Pancreas (tissue), 10 donors: ENCODE measurements at places on chromosomes 12 and 14.

- DNase-seq, result no peak
Observed at GRCh38 chr14:22210026-22210425, 379.0 kb downstream of the DAD1 start.

- no peak for DNase-seq
Observed at GRCh38 chr12:92136026-92136730, 9.5 kb downstream of the BTG1 start.

DNA sequence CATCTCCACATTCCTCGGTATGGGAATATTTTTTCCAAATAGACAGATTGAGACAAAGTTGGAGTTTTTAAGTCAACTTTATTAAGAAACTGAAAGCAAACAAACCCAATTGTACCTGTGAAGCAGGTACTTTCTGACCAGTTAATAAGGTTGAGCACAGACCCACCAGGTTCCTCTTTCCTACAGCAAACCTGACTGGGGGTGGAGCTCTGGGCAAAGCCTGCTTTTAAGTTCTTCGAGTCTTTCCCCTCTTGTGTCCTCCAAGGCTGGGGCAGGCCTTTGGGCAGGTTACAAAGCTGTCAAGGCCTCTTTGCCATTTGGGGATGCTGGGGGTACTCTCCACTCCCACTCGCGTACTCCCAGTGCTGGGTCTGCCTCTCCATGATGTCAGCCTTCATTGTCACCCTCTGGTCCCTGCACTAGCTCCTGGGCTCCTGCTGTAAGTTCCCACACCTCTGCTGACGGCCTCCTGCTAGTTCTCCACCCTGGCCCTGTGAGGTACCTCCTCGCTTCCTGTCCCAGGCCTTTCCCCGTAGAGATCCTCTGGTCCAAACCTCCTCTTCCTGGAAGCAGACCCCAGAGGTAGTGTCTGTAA is 3.2 kb downstream of the KCNH3 start:
- DNase-seq, result no peak

DNA sequence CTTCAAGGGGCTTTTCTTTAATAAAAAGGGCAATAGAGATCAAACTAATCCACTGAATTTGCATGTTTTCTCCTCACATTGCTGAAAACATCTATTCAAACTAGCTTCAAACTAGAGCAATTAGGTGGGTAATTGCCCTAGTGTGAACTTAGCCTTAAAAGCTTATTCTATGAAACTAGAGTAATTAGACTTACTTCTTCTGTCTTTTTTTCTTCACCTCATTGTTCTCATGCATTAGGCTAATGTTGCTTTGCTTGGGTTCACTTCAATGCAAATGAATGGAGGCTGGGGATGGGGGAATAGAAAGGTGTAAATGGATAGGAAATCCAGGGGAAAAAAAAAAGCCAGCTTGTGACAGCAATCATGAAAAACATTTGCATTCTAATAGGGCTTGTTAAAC is 414.8 kb upstream of the LMO3 start:
- no peak for DNase-seq

DNA sequence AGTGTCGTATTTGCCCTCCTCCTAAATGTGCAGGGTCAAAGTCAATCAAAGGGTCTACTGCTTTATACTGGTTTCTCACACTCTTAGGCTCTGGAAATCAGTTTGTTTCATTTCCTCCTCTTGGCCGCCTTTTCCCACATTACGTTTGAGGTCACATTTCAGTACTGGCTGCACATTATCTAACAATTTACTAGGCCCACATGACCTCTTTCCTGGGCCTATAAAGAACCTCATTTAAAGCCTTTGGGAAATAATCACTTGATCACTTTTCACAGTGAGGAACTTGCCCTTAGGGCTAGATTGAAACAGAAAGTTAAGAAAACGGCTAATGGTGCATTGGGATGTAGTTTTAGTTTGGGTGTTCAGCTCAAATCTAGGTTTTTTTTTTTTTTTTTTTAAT is 497.5 kb downstream of the RERGL start:
- DNase-seq, result no peak

DNA sequence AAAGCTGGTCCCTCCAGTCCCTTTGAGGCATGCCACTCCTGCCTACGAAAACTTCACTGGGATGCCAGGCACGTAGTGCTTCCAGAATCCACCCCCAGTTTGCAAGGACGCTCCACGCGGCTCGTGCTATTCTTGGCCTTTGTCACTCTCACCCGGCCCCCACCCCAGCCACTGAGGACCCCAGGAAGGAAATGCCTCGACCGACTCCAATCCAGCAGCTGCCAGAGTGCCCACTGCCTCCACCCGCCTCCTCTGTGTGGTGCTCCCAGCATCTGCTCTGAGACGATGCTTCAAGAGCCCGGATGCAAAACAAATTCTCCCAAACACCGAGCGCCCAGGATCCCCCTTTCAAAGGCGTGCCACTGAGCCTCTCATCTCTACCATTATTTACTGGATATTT is 123.9 kb downstream of the RFLNA start:
- no peak for DNase-seq

- no peak for DNase-seq
Observed at GRCh38 chr12:2642896-2643425, 151.8 kb upstream of the FKBP4 start.

DNA sequence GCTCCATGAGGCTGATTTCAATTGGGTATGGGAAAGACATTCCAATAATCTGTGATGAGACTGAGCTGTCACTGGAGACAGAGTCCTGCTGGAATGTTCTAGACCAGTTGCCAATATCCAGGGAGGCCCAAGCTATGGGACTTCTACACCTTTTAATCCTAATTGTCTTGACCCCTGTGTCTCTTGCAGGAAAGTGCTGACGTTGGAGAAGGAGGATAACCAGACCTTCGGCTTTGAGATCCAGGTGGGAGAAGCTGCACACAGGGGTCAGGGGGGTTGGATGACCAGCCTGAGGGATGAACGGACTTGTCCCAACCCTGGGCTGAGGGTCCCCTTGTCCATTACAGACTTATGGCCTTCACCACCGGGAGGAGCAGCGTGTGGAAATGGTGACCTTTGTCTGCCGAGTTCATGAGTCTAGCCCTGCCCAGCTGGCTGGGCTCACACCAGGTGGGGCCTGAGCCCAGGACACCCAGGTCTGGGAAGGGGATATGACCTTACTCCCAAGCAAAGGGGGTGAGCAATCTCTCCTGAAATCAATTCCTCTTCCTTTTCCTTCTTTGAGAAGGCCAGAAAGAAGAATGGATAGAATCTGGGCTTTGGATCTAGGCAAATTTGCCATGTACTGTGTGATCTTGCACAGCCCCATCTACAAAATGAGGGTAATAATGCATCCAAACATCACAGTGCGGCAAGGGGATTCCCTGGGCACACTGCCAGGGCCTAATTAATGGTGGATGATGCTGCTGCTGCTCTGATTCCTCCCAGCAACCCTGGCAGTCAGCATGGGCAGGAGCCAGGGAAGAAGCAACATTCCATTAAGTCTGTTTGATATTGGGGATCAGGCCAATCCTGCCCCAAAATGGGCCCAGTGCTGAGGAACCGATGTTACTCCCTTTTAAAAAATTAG is 4.2 kb downstream of the TAMALIN start:
- DNase-seq, result no peak

GRCh38 chr14:38404100-38404541 is 148.2 kb upstream of the CLEC14A start:
- DNase-seq, result no peak
